Epithelial cell of umbilical artery (primary cell): ENCODE measurements at places on chromosomes 1 and 21. TPM values are rescaled to one million over a fixed set of nuclear protein-coding genes. Genes with fewer than 3 reads are reported as not detected.

The ELAPOR1 gene
- total RNA-seq = 0.15 and 0.32 TPM in 2 replicates

The A3GALT2 gene
- total RNA-seq = not detected in 2 replicates

The CCNL2 gene
- total RNA-seq = 82.2 and 111 TPM in 2 replicates

The DYNLT5 gene
- 4.2 and 13.4 TPM in 2 replicates for total RNA-seq

The PLA2G2F gene
- total RNA-seq = not detected in 2 replicates

The POTED gene
- not detected in 2 replicates for total RNA-seq

The LYPD8 gene
- not detected in 2 replicates for total RNA-seq

The AKNAD1 gene
- not detected in 2 replicates for total RNA-seq

The METTL25B gene
- 7.8 and 8.1 TPM in 2 replicates for total RNA-seq

The GRHL3 gene
- not detected in 2 replicates for total RNA-seq

The CNR2 gene
- not detected in 2 replicates for total RNA-seq

The NEGR1 gene
- total RNA-seq = 3.6 and 3.8 TPM in 2 replicates

The NTMT2 gene
- not detected in 2 replicates for total RNA-seq

The SZRD1 gene
- 20.7 and 22.7 TPM in 2 replicates for total RNA-seq

The CRP gene
- 0.32 TPM in 1 of 2 replicates, not detected in the other for total RNA-seq

The SCCPDH gene
- 55.9 and 69.1 TPM in 2 replicates for total RNA-seq

The PHLDA3 gene
- 31.9 and 38.0 TPM in 2 replicates for total RNA-seq

The SLAMF7 gene
- total RNA-seq = not detected in 2 replicates

The BSND gene
- not detected in 2 replicates for total RNA-seq

The TRNAU1AP gene
- total RNA-seq = 27.2 and 31.2 TPM in 2 replicates

The DIO1 gene
- total RNA-seq = not detected in 2 replicates

The TSTD1 gene
- total RNA-seq = 38.3 and 82.1 TPM in 2 replicates

The HES3 gene
- not detected in 2 replicates for total RNA-seq

The S100A7 gene
- not detected in 2 replicates for total RNA-seq

The LEFTY2 gene
- total RNA-seq = not detected in 2 replicates

The BTBD19 gene
- 8.1 and 8.2 TPM in 2 replicates for total RNA-seq

The LRP8 gene
- 33.1 and 40.6 TPM in 2 replicates for total RNA-seq

The SLC41A1 gene
- total RNA-seq = 12.3 and 21.3 TPM in 2 replicates

The RAB3B gene
- 3.0 and 5.8 TPM in 2 replicates for total RNA-seq

The PPIAL4G gene
- total RNA-seq = not detected in 2 replicates

The YOD1 gene
- 6.8 and 8.4 TPM in 2 replicates for total RNA-seq

The NCF2 gene
- not detected in 2 replicates for total RNA-seq

The OLFML2B gene
- total RNA-seq = 0.32 TPM in 1 of 2 replicates, not detected in the other

The GPR25 gene
- total RNA-seq = not detected in 2 replicates

The NLRP3 gene
- 1.2 and 2.6 TPM in 2 replicates for total RNA-seq

The KLF17 gene
- total RNA-seq = not detected in 2 replicates

The SPRR2F gene
- total RNA-seq = not detected in 2 replicates

The TEDDM1 gene
- total RNA-seq = not detected in 2 replicates

The PLEKHN1 gene
- total RNA-seq = 0.30 and 0.32 TPM in 2 replicates

The OLFM3 gene
- total RNA-seq = under 0.01 TPM in 1 of 2 replicates, not detected in the other

The OR2L8 gene
- total RNA-seq = under 0.01 and 0.30 TPM in 2 replicates

The PCSK9 gene
- 0.46 and 0.65 TPM in 2 replicates for total RNA-seq

The GPR157 gene
- total RNA-seq = 2.3 and 17.2 TPM in 2 replicates

The SLAMF9 gene
- total RNA-seq = not detected in 2 replicates

The C1orf50 gene
- total RNA-seq = 4.2 and 4.3 TPM in 2 replicates

The PPFIA4 gene
- total RNA-seq = under 0.01 and 0.32 TPM in 2 replicates
